CD4-positive, alpha-beta T cell treated with Interleukin-15 for 4 hours (primary cell): ENCODE measurements at places on chromosomes 3 and 15.

GRCh38 chr15:92877000-92877399 is 23.1 kb upstream of the CHD2 start:
- DNase-seq, result no peak

DNA sequence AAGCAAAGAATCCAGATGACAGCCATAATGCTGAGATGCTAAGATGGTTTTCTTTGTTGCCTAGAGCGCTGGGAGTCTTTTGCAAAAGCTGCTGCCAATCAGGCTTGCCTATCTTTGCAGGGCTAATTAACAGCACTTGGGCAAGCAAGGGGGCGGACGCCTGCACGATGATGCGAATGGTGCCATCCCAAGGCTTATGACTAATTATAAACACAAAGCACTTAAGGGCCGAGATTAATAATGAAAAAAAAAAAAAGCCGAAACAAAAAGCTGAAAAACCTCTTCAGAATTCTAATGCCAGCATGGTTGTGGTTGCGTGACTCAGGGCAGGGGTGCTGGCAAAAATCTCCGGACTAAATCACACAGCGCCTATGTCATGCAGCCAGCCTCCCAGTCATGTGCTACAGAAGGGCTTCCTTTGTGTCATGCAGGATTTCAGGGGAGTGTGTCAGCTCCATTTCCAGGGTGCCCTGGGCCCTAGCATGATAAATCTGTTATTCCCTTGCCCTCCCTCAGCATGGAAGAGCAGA is 185.0 kb upstream of the ANKRD28 start:
- no peak for DNase-seq

DNA sequence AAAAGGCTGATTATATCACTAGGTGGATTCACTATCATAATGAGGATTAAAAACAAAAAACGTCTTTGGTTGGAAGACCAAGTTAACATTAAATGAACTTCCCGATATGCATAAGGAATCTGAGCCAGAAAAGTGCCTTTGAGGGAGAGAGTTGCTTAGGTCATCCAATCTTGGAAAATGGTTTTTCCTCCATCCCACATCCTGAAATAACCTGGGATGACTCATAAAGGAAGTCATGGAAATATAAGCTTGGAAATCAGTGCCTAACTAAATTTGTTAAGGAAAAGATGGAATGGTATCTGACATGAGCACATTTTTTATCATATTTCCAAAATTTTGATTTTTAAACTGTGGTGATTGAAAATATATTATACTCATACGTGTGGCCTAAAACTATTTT is 66.0 kb downstream of the KBTBD8 start:
- DNase-seq, result no peak

DNA sequence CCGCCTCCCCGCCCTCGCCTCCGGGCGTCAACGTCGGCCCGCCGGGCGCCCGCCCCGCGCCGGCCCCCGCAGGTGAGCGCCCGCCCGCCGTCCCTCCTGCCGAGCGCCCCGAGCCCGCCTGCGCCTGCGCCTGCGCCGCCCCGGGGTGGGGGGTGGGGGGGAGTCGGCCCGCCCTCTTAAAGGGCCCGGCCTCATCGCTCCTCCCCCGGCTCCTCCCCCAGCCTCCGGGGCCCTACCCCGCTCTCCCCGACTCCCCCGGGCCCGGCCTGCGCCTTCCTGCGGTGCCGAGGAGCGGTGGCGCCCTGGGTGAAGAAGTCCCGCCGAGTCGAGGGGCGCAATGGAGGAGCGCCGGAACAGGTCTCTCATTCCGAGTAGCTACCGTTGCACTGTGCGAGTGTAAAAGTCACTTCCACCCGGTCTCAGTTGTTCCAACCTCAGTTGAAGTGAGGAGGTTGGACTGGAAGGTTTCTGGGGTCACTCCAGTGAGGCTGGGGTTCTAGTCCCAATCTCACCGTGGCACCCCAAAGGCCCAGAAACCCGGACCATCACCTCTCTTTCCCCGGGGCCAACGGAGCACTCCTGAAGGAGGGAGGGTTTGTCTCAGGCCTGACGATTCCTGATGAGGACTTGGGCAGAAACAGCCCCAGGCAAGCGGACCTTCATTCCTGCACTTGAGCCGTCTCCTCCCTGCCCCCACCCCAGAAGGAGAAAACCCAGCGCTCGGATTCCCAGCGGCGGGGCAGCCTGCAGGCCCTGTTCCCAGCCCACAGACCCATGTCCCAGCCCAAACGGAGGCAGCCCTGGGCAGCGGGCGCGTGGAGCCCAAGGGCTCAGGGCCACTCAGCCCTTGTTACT is 1.5 kb upstream of the TNK2 start:
- peak; percentile 87 for DNase-seq

- no peak for DNase-seq
These were observed 229.5 kb downstream of the VPS13C start for GRCh38 chr15:61830536-61831330.
